ENCODE measurements at places on chromosomes 7 and 10. TPM values are rescaled to one million over a fixed set of nuclear protein-coding genes. Genes with fewer than 3 reads are reported as not detected.

Gene PARD3
- polyA plus RNA-seq = 21.1 TPM

Gene SPACDR
- polyA plus RNA-seq = not detected

Gene HSPA14
- polyA plus RNA-seq = 9.7 TPM

Gene PRLHR
- polyA plus RNA-seq = not detected

Gene FXYD4
- polyA plus RNA-seq = 392 TPM

Gene ZCWPW1
- polyA plus RNA-seq = 7.9 TPM

Gene H2BK1
- not detected for polyA plus RNA-seq

GRCh38 chr10:128386816-128387604 lies 260.8 kb upstream of the MKI67 start:
- H3K4me1 ChIP-seq = no peaks in the 10 kb centered on the region
- no peaks in the 10 kb centered on the region for H3K27me3 ChIP-seq
- DNase-seq = no peak
- no peak overlapping the region for H3K4me3 ChIP-seq
- no peak overlapping the region for H3K27ac ChIP-seq

DNA sequence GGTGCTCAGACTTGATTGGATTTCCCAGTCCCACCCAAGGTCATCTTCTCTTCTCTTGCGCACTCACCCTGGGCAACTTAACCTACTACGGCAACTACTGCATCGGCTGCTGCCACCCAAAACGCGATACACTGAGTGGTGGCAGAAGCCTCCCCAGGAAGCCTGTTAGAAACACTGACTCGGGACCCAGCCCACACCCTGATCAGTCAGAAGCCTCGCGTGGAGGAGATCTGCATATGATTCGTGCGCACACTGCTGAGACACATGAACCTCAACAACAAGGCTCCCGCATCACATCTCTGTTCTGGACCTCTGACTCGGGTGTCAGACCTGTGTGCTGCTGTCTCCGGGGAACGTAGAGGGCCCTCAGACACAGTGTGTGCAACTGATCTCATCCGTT lies 419.5 kb downstream of the PAXIP1 start:
- no peak overlapping the region for H3K4me3 ChIP-seq
- H3K36me3 ChIP-seq = no peaks in the 10 kb centered on the region
- DNase-seq = no peak
- H3K27ac ChIP-seq = no peak overlapping the region

GRCh38 chr7:141231018-141231792 lies 157.3 kb downstream of the TMEM178B start:
- no peaks in the 10 kb centered on the region for H3K4me1 ChIP-seq
- H3K4me3 ChIP-seq = no peak overlapping the region
- DNase-seq = peak; percentile 45
- H3K27me3 ChIP-seq = no peaks in the 10 kb centered on the region
- H3K36me3 ChIP-seq = no peaks in the 10 kb centered on the region
- no peak overlapping the region for H3K27ac ChIP-seq

DNA sequence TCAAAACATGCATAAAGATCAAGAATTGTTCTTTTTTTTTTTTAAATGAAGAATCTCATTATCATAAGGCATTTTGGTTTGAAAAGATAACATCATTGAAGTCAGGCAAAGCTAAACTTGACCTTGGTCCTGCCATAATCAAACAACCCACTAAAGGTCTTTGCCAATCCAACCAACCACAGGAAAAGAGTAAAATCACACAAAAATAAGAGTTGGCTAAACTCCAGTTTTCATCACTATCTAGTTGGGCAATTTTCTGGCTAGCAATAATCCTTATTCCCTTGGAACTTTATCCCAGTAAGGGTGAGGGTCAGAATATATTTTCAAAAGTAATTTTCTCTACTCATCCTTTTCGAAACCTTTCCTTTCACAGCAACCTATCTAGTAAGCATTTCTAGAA lies 62.4 kb downstream of the HIBADH start:
- no peaks in the 10 kb centered on the region for H3K27me3 ChIP-seq
- H3K4me3 ChIP-seq = no peak overlapping the region
- H3K4me1 ChIP-seq = no peaks in the 10 kb centered on the region
- DNase-seq = no peak
- H3K27ac ChIP-seq = no peak overlapping the region

DNA sequence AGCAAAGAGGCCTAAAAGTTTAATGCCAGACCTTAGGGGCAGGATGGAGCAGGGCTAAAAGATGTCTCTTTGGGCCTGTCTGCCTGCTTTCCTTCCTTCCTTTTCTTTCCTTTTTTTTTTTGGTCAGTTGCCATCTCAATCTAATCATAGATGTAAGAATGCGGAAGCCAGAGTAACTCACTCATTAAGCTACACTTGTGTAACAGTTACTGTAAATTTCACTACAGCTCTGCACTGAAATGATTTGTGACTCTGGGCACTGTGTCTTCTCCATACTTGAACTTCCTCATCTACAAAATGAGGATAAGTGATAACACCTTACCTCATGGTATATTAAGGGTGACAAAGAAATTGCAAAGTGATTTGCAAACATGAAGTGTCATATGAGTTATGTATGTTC lies 75.5 kb upstream of the AGK start:
- H3K36me3 ChIP-seq = no peaks in the 10 kb centered on the region
- H3K27me3 ChIP-seq = no peaks in the 10 kb centered on the region
- no peak overlapping the region for H3K27ac ChIP-seq
- DNase-seq = no peak
- H3K4me3 ChIP-seq = no peak overlapping the region

DNA sequence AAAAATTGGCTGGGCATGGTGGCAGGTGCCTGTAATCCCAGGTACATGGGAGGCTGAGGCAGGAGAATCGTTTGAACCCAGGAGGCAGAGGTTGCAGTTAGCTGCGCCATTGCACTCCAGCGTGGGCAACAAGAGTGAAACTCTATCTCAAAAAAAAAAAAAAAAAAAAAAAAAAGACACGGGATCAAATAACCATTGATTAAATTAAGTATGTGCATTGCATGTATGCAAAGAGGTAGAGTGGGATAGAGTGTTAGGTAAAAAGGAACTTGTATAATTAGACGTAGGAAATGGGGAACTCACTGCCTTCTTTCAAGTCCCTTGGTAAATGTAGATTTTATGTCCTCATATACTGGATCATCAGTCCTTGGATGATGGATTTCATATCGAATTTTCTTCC lies 13.1 kb downstream of the VCL start:
- no peak overlapping the region for H3K4me3 ChIP-seq
- H3K4me1 ChIP-seq = peaks cover 16% of the 10 kb centered on the region
- no peaks in the 10 kb centered on the region for H3K36me3 ChIP-seq
- H3K27me3 ChIP-seq = no peaks in the 10 kb centered on the region
- DNase-seq = no peak
- H3K27ac ChIP-seq = no peak overlapping the region

- no peak for DNase-seq
- no peak overlapping the region for H3K4me3 ChIP-seq
- H3K27me3 ChIP-seq = no peaks in the 10 kb centered on the region
These were observed 1.8 kb downstream of the ARMC10 start for GRCh38 chr7:103076764-103077163.

- peak overlapping the region; percentile 78 for H3K27ac ChIP-seq
- H3K4me3 ChIP-seq = no peak overlapping the region
- H3K36me3 ChIP-seq = no peaks in the 10 kb centered on the region
- H3K4me1 ChIP-seq = peaks cover 14% of the 10 kb centered on the region
- no peaks in the 10 kb centered on the region for H3K27me3 ChIP-seq
These were observed 57.7 kb upstream of the ZNRF2 start for GRCh38 chr7:30226614-30227268.

GRCh38 chr7:42156291-42156865 lies 80.6 kb downstream of the GLI3 start:
- no peaks in the 10 kb centered on the region for H3K4me1 ChIP-seq
- H3K36me3 ChIP-seq = no peaks in the 10 kb centered on the region
- H3K4me3 ChIP-seq = no peak overlapping the region
- H3K27ac ChIP-seq = no peak overlapping the region
- DNase-seq = no peak

DNA sequence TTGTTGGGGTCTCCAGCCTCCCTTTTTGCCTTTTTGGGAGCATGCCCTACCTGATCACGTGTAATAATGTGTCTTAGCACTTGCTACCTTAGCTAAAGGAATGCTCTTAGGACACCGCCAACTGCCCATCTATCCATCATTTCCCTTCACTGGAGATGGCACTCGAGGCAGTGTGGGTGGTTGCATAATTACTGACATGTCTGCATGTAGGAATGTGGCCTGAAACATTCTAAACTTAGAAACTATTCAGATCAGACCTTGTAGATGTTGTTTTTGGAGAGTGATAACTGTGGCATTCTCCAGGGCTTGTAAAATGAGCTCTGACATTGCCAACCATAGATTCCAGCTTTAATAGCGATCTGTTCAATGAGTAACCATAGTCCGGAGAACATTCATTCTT lies 365.8 kb downstream of the BBS9 start:
- no peak overlapping the region for H3K4me3 ChIP-seq
- H3K4me1 ChIP-seq = no peaks in the 10 kb centered on the region
- no peaks in the 10 kb centered on the region for H3K36me3 ChIP-seq

GRCh38 chr10:72323108-72323749 lies 31.5 kb downstream of the DNAJB12 start:
- H3K36me3 ChIP-seq = no peaks in the 10 kb centered on the region
- no peaks in the 10 kb centered on the region for H3K27me3 ChIP-seq
- H3K4me1 ChIP-seq = peaks cover 3% of the 10 kb centered on the region
- H3K27ac ChIP-seq = no peak overlapping the region
- peak; percentile 69 for DNase-seq

DNA sequence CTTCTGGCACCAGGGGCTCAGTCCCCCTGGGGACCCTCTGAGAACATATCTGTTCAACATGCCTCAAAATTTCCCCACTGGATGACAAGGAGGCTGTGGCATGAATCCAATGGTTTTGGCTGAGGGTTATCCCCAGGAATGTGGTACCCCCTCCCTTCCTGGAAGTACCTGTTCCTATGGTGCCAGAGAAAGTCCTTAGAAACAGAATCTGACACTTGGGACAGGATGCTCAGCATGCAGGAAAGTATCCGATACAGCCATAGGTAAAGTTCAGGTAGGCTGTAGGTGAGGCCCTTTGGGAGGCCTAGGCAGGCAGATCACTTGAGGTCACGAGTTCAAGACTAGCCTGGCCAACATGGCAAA lies 42.7 kb upstream of the A1CF start:
- no peak for DNase-seq
- no peaks in the 10 kb centered on the region for H3K36me3 ChIP-seq
- H3K27me3 ChIP-seq = no peaks in the 10 kb centered on the region
- H3K27ac ChIP-seq = no peak overlapping the region

- no peaks in the 10 kb centered on the region for H3K27me3 ChIP-seq
- no peak for DNase-seq
- no peaks in the 10 kb centered on the region for H3K36me3 ChIP-seq
- H3K4me3 ChIP-seq = no peak overlapping the region
These were observed 4.0 kb upstream of the AFAP1L2 start for GRCh38 chr10:114408112-114408967.

DNA sequence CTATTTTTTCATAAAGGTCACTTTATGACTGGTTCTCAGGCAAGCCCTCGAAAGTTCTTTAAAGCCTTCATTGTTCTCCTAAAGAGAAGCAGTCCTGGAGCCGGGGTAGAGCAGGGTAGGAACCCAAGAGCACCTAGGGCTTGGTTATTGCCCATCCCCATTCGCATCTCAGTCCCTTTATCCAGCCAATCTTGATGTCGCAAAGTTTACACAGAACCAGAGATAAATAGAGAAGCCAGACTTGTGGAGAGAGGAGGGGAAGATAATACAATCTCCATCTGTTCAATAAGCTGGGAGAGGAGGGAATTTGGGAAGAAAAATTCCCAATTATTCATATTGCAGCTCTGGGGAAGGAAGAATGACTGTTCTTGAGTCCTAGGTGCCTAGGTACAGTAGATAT lies 6.4 kb upstream of the SRI start:
- no peak for DNase-seq
- H3K27me3 ChIP-seq = no peaks in the 10 kb centered on the region
- no peak overlapping the region for H3K4me3 ChIP-seq
- H3K36me3 ChIP-seq = no peaks in the 10 kb centered on the region
- H3K27ac ChIP-seq = no peak overlapping the region
- no peaks in the 10 kb centered on the region for H3K4me1 ChIP-seq

DNA sequence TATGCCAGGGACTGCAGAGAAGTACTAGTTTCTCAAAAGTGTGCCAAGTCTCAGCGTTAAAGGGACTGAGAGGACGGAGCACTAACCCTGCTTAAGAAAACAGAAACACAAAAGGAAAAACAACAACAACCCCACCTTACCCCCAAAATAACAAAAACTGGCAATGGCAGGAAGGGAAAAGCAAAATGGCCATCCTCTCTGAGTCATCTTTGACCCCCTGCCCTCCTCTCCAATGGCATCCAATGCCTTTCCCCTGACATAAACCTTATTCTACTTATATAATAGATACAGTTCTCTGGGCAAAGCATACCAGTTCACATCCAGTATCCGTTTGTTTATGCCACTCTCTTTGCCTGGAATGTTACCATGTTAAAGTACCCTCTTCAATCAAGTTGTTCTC lies 1.6 kb downstream of the POLR1F start:
- DNase-seq = no peak
- H3K27ac ChIP-seq = no peak overlapping the region
- peaks cover 12% of the 10 kb centered on the region for H3K4me1 ChIP-seq
- no peaks in the 10 kb centered on the region for H3K27me3 ChIP-seq
- no peaks in the 10 kb centered on the region for H3K36me3 ChIP-seq

DNA sequence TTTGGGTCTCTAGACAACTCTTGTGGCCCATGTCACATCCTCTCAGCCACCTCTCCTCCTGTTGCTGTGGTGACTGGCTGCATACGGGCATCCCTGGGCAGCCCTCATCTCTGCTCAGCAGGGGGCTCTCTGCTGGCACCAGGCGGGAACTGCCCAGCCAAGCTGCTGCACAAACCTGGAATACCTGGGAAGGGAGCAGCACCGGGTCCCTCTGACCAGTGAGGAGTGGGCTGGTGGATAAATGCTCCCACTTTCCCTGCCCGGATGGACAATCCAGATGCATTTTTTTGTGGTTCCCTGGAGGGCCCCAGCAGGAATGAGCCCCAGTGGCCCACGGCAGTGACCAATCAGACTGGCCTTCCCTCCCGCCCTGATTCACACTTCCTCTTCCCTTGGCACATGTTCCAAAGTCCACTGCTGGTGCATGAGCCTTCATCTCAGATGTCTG lies 21.9 kb downstream of the GRID1 start:
- no peak overlapping the region for H3K4me3 ChIP-seq
- H3K36me3 ChIP-seq = no peaks in the 10 kb centered on the region
- H3K4me1 ChIP-seq = no peaks in the 10 kb centered on the region
- H3K27me3 ChIP-seq = no peaks in the 10 kb centered on the region

DNA sequence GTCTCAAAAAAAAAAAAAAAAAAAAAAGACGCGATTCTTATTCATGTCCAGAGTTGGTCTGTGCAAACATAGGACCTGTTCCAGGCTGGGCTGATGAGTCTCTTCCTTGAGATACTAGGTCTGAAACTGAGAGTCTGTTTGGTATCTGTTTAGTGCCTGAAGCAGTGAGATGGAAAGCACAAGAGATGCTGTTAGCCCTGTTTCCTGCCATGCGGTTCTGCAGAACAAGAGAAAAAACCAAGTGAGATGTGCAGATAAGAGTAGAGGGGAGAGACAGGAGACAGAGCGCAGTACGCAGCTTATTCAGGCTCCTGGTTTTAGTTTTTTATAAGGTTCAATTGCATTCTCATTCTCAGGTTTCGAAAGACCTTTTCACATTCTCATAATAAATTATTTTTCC lies 85.8 kb upstream of the PRKCQ start:
- no peaks in the 10 kb centered on the region for H3K4me1 ChIP-seq
- H3K36me3 ChIP-seq = no peaks in the 10 kb centered on the region
- H3K27me3 ChIP-seq = no peaks in the 10 kb centered on the region
- no peak overlapping the region for H3K27ac ChIP-seq
- no peak overlapping the region for H3K4me3 ChIP-seq

GRCh38 chr7:124777268-124777667 lies 11.7 kb upstream of the GPR37 start:
- H3K4me1 ChIP-seq = no peaks in the 10 kb centered on the region
- no peak overlapping the region for H3K27ac ChIP-seq
- no peak overlapping the region for H3K4me3 ChIP-seq
- H3K36me3 ChIP-seq = no peaks in the 10 kb centered on the region
- H3K27me3 ChIP-seq = no peaks in the 10 kb centered on the region

GRCh38 chr7:100358027-100358856 lies at the start of gene PILRB:
TSS of gene PILRB (plus strand) at chr7:100358117. CDS start at chr7:100358303, 186 bp downstream.
- no peak within 1 kb of the TSS for H3K4me3 ChIP-seq
- peaks cover 60% of the 10 kb centered on the region for H3K36me3 ChIP-seq
- no peaks in the 10 kb centered on the region for H3K4me1 ChIP-seq

Measured in kidney (tissue), 22 donors.